Gastroesophageal sphincter (tissue), 4 donors: ENCODE measurements at places on chromosomes 1 and 21.
A peak's percentile ranks its signal among the peaks of the same experiment; 100 is the strongest.

DNA sequence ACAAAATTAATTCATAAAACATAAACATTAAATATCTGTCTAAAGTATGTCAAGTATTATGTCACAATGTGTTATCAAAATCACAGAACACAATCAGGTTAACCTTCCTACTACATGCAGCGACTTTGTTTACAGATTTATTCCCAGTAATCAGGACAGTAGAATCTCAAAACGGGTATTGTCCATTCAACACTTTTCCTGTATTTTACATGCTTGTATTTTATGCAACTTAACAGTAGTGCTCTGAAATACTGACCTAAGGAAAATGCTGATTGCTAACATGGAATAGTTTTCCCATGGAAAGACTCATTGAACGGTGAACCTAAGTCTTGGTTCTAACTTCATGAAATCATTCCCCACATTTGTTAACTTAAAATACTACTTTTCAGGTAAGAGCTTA, 2.3 kb downstream of the SERBP1 start:
- ATAC-seq: no peak

DNA sequence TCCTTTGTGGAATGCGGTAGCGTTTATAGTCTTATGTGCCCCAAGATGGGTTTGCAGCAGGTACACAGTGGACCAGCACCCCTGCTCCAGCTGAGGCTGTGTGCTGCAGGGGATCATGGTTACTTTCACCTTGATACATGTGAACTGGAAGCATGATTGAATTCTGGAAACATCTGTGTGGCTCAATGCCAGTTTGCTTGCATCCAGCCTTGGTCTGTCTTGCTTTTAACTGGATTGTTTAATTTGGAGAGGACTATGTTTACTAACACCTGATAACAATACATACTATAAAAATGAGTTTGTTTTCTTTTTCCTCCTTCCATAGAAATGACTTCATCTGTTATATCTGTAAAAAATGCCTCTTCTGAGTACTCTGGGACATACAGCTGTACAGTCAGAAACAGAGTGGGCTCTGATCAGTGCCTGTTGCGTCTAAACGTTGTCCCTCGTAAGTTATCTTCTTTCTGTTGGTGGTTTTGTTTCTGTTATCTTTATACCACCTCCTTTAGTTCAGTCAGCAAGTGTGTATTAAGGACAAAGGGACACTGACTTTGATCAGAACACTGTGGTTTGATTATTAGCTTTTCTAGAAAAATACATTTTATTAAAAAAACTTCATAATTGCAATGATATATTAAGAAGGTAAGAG, 47.7 kb downstream of the CXADR start:
- no peak for ATAC-seq

- no peak for ATAC-seq
Observed at GRCh38 chr1:228066891-228067654, 15.4 kb upstream of the ARF1 start.

DNA sequence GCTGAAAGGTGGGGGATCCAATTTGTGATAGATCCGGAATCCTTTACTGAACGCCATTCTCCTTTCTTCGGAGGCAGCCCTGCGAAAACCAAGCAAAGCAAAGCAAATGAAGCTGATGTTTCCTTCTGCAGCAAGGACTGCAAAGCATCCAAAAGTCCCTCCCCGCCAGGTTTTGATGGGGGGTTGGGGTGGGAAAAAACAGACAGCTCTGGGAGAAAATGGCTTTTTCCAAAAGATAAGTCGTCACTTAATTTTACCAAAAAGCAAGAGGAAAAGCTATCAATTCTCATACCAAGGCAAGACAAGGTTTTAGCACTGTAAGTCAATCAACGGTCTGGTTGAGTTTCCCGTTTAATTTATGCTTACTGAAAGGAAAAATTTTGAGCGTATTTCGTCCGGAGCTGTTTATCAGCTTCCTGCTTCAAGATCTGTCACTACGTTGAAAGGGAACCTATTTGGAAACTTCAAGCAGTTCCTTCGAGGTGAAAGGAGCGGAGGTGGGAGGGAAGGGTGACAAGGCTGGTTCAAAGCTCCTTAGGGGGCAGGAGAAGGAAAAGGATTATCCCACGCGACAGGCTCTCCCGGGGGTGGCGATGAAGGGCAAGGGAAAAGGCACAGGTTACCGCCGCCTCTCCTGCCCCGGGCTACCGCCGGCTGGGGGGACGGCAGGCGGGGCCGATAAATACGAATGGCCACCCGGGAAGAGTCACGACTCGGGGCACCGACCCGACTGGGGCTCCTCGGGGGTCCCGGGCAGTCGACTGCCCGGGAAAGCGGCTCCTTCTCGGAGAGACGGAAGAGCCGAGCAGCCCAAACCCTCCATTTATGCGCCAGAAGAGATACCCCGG, 750 bp downstream of the SYNJ1 start:
- ATAC-seq: peak; percentile 22

DNA sequence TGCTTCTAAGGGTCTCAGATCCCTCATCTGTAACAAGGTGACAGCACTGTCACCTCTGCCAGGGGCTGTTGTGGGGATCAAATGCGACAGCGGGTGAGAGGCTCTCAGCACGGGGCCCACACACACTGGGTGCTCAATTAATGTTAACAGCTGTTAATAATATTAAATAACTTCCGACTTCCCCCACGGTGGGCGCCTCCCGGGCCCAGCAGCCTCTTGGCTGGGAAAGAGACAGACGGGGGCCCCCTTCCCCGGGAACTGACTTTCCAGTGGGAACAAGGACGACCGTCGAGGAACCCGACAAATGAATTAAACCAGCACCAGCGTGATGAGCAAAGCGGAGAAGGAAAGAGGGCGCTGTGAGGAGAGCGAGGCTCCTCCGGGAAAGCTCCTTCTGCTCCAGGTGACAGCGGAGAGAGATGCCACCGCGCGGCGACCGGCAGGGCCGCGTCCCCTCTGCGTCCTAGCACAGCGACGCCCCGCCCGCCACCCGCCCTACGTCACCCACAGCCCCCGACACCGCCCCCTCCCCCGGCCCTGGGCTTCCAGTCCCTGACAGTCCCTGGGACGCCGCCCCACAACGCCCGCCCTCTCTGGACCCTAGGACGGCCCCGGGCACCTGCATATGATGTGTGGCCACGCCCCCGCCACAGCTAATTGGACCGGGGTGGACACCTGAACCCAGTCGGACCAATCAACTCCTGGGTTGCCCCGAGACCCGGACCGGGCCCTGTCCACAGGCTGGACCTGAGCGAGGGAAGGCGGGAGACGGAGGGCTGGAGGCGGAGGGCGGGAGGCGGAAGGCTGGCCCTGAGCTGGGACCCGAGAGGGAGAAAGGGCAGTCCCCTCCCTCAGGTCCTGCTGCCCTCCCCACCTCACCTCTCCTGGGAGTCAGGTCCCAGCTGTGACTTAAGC, 38.2 kb downstream of the MATN1 start:
- ATAC-seq: no peak

DNA sequence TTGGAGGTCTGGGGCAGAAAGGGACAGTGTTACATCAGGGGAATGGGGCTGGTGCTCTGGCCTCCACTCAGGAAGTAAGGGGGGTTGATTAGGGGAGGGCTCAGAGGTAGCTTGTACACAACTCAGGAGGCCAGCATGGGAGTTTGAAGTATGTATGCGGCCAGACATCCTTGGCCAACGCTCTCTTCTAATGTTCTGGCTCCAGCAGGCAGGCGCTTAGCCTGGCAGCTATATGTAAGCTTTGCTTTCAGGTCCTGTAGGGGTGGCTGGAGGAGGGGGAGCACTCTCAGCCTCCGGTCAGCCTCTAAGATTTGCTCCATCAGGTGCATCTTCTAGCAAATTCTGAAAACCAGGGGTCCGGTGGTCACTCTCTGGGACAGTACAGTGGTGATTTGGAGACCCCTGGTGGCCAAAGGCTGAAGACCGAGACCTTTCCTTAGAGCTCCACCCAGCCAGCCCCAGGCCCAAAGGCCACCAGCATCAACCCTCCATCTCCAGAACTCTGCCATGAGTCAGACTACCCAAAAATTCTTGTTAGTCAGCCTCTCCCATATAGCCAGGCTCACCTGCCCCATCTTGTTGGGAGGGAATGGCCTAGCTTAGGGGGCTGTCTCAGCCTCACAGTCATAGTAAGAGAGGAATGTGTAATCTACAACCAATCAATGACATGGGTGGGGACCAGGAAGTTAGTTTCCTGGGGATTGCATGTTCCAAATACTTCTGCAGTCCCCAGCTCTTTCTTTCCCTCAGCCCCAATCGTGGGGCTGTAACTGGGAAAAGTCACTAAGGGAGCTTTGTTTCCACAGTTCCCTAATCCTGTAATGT, 9.7 kb upstream of the COL8A2 start:
- ATAC-seq: peak; percentile 61

GRCh38 chr1:100456880-100457279, 81.1 kb upstream of the GPR88 start:
- ATAC-seq: no peak

DNA sequence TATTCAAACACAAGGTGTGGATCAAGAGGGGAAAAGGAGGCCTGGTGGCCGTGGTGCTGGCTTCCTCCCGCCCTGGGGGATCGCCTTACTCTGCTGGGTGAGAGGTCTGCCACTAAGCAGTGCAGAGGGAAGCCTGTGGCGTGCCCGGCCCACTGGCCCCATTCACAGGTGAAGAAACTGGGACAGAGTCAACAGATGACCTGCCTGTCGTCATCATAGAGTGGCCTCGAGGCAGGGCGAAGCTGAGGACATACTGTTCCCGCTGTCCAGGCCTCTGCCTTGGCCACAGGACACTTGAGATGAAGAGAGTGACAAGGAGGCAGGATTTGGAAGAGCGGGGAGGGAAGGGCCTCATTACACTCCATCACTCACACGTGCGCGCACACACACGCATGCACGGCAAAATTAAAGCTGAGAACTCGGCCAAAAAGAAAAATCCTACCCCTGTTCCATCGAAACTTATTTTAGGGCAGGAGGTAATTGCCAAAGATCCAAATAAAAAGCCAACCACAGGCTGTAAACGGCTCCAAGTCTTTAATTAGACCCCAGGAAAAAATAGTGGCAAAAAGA, 50.5 kb downstream of the CASZ1 start:
- ATAC-seq: no peak

DNA sequence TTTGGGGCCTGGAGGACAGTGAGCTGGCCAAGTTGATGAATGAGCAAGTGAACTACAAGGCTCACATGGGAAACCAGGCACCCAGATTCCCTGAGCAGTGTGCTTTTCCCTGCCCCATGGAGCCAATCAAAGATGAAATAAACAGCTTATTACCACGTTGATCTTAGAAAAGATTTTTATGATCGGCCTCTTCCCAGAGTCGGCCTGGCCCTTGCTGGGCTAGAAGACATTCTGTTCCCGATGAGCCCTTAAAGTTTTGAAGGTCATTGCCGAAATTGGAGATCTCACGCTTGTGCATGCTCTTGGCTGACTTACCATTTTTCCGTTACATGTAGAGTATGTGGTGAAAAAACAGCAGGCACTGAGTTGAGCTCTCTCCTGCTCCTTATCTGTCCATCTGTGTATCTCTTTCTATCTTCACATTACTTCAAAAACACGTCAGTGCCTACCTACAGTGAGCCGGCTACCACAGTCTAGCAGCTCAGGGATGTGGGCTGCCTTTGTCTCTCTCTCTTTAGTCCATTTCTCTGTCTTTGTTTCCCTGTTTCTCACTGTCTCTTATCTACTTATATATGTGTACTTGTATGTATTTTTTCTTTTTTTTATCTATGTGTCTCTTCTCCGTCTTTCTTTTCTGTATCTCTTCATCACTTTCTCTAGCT, 248.8 kb upstream of the USP24 start:
- peak; percentile 25 for ATAC-seq

GRCh38 chr1:227902641-227902990, 45.1 kb downstream of the WNT9A start:
- no peak for ATAC-seq

DNA sequence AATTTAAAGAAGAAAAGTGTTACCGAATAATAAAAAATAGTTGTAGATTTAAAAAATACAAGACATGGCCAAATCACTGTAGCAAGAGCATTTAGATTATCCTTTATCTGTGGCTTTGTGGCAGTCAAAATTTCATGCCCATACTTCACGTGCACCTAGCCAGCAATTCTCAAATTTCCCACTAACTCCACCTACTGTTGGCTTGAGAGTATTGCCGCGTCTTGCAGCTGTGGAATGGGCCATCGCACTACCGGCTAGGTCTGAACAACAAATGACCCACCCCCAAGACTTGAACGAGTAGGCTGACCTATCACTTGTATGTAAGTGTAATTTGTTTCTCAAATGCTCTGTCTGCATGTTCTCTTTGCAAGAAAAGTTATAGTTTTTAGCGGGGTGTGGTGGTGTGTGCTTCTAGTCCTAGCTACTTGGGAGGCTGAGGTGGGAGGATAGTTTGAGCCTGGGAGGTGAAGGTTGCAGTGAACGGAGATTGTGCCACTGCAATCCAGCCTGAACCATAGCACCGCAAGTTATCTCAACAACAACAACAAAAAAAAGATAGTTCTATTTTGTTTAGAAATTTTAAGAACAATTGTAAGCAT, 4.1 kb downstream of the KRTAP13-4 start:
- ATAC-seq: no peak

GRCh38 chr1:184800876-184801275, 46.2 kb upstream of the EDEM3 start:
- ATAC-seq: no peak

- no peak for ATAC-seq
Observed at GRCh38 chr21:41095983-41096382, 72.0 kb upstream of the BACE2 start.

DNA sequence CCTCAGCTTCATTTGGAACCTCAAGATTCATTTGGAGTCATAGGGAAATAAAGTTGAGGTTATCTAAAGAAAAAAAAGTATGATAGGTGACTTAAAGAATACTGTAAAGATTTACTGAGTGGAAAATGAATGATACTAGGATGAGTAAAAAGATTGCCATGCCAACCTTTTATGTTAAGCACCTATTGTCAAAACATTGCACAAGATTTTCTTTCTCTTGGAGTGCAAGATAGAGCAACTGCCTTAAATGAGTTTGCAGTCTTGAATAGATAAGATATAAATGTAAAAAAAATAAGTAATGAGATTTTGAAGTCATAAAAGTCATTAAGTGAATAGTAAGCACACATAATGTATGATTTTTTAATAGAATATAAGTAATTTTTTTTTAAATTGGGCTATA, 5.1 kb upstream of the ANGPTL1 start:
- ATAC-seq: no peak

- ATAC-seq: no peak
Observed at GRCh38 chr1:158248118-158248517, 6.1 kb upstream of the CD1A start.

GRCh38 chr1:3464649-3465025, 10.2 kb downstream of the ARHGEF16 start:
- no peak for ATAC-seq

GRCh38 chr21:45365608-45366241, 39.2 kb upstream of the COL18A1 start:
- no peak for ATAC-seq
